Esophagus squamous epithelium (tissue), 5 donors: ENCODE measurements at places on chromosomes 16 and 17. TPM values are rescaled to one million over a fixed set of nuclear protein-coding genes. Genes with fewer than 3 reads are reported as not detected.
A peak's percentile ranks its signal among the peaks of the same experiment; 100 is the strongest.

Gene SLFN12L
- 0.50 TPM for total RNA-seq

- no peak overlapping the region for H3K4me3 ChIP-seq
- no peak for DNase-seq
- no peaks in the 10 kb centered on the region for H3K36me3 ChIP-seq
- no peak overlapping the region for H3K27ac ChIP-seq
- no peaks in the 10 kb centered on the region for H3K27me3 ChIP-seq
Observed at GRCh38 chr16:16960785-16961184, 510.0 kb downstream of the XYLT1 start.

Gene ADAD2
- 4.2 TPM for total RNA-seq

Gene WNK4
- total RNA-seq: 0.40 TPM

DNA sequence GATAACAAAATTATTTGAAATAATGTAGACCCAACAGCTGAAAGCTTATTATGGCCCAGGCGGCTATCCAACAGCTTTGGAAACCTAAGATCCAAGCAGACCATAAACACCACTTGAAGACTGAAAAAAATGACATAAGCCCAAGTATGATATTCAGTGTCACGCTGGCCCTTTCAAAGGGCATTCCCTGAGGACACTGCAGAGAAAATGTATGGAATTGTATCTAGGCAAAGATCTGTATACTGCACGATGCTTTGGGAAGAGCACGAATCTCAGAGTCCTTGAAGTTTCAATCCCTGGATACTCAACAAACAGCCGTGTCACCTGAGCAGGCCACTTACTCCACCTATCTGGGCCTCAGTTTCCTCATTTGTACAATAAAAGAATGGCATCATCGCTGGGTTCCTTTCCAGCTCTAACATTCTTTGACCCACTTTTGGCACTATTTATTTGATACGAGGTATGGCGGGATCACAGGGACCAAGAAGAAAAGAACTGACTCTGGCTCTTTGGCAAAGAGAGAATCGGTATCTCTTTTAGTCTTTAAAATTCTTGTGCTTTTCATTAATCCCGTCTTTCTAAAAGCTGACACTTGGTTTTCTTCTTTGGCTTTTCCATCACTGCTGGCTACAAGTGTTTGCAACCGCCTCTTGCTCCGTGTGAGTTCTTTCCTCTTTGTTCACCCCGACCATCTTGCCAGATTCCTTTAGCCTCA lies 1.2 kb downstream of the STAT5B start:
- DNase-seq: no peak
- no peaks in the 10 kb centered on the region for H3K36me3 ChIP-seq
- peak overlapping the region; percentile 95 for H3K27ac ChIP-seq
- H3K4me1 ChIP-seq: peaks cover 63% of the 10 kb centered on the region
- no peaks in the 10 kb centered on the region for H3K27me3 ChIP-seq
- peak overlapping the region; percentile 92 for H3K4me3 ChIP-seq

Gene HOXB2
- 9.2 TPM for total RNA-seq

DNA sequence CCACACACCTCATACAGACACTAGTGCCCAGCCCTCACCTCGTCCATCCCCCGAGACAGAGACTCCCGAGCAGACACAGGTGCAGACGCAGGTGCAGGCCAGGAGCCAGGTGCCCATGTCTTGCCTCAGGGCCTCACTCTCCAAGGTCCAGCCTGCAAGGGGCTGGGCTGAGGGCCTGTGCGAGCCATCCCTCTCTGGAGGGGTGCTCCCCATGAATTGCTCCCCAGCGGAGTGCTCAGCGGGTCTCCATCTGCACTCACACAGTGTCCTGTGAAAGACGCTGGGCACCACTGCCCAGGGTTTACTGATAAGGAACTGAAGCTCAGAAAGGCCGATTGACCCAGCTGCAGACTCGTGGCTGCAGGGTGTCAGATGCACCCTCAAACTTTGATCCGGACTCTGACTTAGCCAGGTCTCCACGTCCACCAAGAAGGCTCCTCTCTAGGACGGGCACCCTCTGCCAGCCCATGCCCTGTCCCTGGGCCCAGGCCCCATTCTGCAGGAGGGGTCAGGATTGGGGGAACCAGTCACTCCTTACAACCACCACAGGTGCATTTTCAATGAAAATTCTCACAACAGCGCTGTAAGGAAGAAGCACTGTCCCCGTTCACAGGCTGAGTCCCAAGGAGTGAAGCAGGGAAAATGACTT lies 16.9 kb downstream of the POLR3K start:
- no peaks in the 10 kb centered on the region for H3K36me3 ChIP-seq
- H3K4me3 ChIP-seq: no peak overlapping the region
- no peaks in the 10 kb centered on the region for H3K27me3 ChIP-seq
- peaks cover 4% of the 10 kb centered on the region for H3K4me1 ChIP-seq
- DNase-seq: no peak

DNA sequence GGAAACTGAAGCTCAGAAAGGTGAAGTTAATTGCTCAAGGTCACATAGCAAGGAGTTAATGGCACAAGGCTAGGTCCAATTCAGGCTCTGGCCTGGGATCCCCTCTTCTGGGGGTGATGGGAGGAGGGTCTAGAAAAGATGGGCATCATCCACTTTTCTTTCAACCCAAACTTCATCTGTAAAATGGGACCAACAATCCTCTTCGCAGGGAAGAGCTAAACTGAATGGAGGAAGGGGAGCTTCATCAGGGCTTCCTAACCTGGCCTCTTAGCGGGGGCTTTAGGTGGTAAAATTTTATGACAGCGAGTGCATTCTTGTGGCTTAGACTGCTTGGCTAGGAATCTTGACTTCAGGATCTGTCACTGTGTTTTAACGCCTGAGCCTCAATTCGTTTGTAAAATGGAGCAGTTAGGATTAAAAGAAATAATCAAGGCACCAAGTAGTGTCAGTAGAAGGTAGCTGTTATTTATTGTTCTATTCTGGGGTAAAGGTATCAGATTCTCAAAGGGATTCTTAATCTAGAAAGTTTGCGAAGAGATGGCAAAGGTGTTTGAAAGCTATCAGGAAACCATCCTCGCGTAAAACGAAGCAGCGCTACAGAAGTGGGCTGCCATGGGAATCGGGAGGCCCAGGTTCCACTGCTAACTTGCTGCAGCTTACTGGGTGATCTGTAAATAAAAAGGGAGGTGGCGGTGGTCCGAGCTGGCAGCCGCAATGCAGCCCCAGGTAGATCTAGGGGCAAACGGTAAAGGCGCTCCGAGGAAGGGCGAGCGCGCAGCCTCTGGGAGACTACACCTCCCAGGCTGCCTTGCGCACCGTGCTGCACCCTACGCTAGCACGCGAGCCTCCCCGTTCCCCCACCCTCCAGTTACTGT lies 1.5 kb upstream of the SRCAP start:
- H3K4me3 ChIP-seq: peak overlapping the region; percentile 99
- DNase-seq: no peak
- peak overlapping the region; percentile 100 for H3K27ac ChIP-seq
- H3K4me1 ChIP-seq: peaks cover 22% of the 10 kb centered on the region

Gene KRT9
- total RNA-seq: 0.19 TPM

- no peaks in the 10 kb centered on the region for H3K36me3 ChIP-seq
- no peak for DNase-seq
- H3K4me1 ChIP-seq: no peaks in the 10 kb centered on the region
- H3K27me3 ChIP-seq: peaks cover 40% of the 10 kb centered on the region
- H3K4me3 ChIP-seq: no peak overlapping the region
Observed at GRCh38 chr16:49961089-49961488, 63.9 kb upstream of the CNEP1R1 start.
